ENCODE measurements at places on chromosomes 16 and 17.

GRCh38 chr17:81651692-81652091, 4.7 kb downstream of the PDE6G start:
- DNase-seq = no peak

GRCh38 chr17:233473-233941, 52.1 kb upstream of the DOC2B start:
- DNase-seq = no peak

DNA sequence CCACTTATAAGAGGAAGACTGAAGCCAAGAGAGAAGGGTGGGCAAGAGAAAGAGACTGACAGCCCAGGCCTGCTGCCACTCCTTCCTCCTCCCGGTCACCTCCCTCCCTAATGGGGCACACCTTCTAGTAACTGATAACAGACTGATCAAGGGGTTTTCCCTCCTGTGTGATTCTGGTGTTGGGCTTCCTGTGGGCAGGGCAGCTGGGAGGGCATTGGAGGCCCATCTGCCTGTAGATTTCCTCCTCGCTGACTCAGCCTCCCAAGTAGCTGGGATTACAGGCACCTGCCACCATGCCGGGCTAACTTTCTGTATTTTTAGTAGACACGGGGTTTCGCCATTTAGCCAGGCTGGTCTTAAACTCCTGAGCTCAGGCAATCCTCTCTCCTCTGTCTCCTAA, 16.2 kb downstream of the CA4 start:
- peak; percentile 63 for DNase-seq

DNA sequence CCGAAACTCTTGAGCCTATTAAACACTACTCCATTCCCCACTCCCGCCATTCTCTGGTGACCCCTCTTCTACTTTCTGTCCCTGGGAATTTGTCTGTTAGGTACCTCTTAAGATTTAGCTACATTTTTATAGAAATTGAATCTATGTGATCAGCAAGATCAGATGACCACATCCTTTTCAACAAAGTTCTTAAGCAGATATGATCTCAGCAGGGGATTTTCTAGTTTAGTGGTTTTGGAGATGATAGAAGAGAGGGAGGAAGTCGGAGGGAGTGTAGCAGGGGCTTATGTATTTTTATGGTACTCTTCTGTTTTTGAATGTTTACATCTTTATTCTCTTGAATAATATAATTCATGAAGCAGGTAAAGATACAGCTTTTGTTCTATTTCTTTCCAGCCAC, 40.8 kb downstream of the RPA1 start:
- DNase-seq = no peak

- no peak for DNase-seq
Measured at GRCh38 chr16:53933407-53933806, 229.5 kb downstream of the FTO start.

- peak; percentile 73 for DNase-seq
Measured at GRCh38 chr16:48231727-48232492, 12.2 kb upstream of the LONP2 start.

Measured in activated CD8-positive, alpha-beta T cell treated with anti-CD3 and anti-CD28 coated beads for 36 hours (primary cell).